ENCODE measurements at places on chromosomes 13 and 19.
A peak's percentile ranks its signal among the peaks of the same experiment; 100 is the strongest.

- DNase-seq = no peak
Observed at GRCh38 chr19:39546599-39546998, 6.6 kb upstream of the EID2 start.

GRCh38 chr13:45936621-45937020 lies 85.1 kb upstream of the SIAH3 start:
- no peak for DNase-seq

DNA sequence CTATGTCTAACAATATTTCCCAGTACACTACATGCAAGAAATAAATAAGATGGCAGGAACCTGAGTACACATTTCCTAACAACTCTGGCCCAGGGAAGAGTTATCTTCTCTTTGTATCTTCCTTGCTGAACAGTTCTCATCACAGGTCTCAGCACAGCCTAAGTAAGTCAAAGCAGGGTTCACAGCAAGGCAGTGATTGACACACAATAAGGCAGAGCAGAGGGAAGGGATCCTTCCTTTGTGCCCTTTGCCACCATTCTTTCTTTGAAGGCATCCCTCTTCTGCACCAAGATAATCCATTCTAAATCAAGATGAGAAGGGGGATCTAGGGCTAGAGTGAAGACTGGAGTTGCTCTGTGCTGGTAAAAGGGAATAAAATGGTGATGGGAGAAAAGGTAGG lies 73.4 kb upstream of the TRPC4 start:
- no peak for DNase-seq

DNA sequence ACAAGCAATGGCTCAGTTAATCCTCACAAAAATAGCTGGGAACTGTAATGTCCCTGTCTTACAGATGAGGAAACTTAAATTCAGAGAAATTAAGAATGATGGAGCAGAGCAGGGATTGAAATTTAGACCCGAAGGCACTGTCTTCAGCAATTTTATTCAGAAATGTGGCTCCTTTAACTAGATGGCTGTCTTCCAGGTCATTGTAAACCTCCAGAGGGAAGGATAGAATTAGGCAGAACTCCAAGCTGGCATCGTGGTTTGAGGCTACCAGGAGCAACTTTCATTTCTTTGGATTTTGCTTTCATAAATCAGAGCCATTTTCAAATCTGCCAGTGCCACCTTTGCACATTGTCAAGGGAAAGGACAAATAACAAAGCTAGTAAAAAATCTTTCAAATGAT lies 339.0 kb downstream of the DCT start:
- no peak for DNase-seq

- DNase-seq = no peak
Observed at GRCh38 chr19:35693835-35694599, 10.3 kb upstream of the ZBTB32 start.

- no peak for DNase-seq
Observed at GRCh38 chr13:74450525-74450845, 316.3 kb upstream of the KLF12 start.

- no peak for DNase-seq
Observed at GRCh38 chr19:3013263-3013725, 15.8 kb downstream of the TLE2 start.

DNA sequence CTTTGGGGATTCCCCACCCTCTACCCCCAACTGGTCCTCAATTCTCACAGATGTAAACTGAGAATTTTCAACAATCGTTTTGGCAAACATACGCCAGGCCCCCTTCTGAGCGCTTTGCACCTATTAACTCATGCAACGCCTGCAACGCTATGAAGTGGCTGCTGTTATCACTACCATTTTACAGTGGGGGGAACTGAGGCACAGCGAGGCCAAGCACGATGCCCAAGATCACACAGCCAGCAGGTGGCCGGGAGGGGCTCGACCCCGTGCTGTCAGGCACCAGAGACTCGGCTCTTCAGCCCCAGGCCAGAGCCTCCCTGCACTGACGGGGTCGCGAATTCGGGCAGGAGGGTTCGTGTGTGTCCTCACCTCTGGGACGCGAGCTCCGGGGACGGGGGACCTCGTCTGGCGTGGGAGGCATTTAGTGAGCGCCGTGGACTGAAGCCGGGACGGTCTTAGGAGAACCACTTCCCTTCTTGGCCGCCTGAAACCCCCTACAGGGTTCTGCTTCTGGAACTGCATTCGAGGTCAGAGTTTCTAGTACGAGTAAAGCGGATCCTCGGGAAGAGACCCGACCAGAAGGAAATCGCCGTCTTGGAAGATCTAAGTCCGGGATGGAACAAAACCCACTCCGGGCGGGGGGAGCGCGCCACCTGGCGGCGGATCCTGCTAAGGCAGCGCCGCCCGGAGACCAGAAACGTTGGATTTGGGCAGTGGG lies 21.0 kb downstream of the ZNF114 start:
- DNase-seq = no peak

- no peak for DNase-seq
Observed at GRCh38 chr19:37864501-37864900, 41.9 kb downstream of the WDR87 start.

GRCh38 chr19:15292847-15293582 lies 39.3 kb downstream of the BRD4 start:
- no peak for DNase-seq

DNA sequence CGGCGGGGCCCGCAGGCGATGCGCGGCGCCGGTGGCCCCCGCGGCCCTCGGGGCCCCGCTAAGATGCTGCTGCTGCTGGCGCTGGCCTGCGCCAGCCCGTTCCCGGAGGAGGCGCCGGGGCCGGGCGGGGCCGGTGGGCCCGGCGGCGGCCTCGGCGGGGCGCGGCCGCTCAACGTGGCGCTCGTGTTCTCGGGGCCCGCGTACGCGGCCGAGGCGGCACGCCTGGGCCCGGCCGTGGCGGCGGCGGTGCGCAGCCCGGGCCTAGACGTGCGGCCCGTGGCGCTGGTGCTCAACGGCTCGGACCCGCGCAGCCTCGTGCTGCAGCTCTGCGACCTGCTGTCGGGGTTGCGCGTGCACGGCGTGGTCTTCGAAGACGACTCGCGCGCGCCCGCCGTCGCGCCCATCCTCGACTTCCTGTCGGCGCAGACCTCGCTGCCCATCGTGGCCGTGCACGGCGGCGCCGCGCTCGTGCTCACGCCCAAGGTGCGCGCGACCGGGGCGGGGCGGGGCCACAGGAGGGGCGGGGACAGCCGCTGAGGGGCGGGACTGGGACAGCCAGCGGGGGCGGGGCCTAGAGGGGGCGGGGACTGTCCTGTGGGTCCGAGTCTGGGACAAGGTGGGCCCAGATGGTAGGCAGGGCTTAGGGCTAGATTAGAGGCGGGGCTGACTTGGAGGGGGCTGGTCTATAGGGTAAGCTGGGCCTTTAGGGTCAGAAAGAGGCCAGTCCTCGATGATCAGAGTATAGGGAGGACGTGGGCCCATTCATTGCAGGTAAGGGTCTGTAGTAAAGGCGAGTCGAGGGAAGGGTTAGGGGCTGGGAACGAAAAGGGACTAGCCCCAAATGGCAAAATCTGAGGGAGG lies 5.1 kb downstream of the GRIN2D start:
- DNase-seq = no peak

DNA sequence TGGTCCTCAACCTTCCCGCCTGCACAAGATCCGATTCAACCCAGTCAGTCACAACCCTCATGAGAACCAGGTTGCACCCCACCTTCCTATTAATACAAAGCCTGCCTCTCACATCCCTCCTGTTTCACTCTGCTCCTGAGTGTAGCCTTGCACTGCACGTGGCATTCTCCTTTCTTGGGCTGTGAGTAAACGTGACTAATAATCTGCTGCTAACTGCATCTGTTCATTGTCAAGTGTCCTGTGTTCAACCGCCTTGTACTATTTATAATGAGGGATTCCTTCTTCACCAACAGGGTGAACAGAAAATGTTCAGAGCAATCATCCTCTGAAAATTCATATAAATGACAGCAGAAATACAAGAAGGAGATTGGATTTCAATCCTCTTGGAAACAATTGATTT lies 1608.2 kb downstream of the SLITRK5 start:
- DNase-seq = no peak

DNA sequence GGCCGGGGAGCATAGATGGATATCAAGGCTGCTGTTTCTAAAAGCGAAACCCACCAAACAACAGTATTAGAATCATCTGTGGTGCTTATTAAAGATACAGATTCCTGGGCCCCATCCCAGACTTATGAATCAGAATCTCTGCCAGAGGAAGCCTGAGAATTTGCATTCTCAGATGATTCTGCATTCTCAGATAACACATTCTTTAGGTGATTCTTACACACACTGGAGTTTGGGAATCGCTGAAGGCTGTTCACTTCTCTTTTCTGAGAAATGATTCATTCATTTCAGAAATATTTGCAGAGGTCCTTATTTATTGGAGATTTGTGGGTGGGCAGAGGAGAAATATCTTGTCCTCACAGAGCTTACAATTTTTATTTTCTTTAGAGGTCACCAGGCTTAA lies 24.4 kb downstream of the ALOX5AP start:
- no peak for DNase-seq

GRCh38 chr13:86080340-86080995 lies 281.2 kb upstream of the SLITRK6 start:
- no peak for DNase-seq

GRCh38 chr13:94395860-94396259 lies 83.6 kb downstream of the DCT start:
- DNase-seq = no peak

- no peak for DNase-seq
Observed at GRCh38 chr13:113605866-113606438, 21.4 kb downstream of the TFDP1 start.

- peak; percentile 32 for DNase-seq
Observed at GRCh38 chr13:74026753-74027152, 107.5 kb downstream of the KLF12 start.

GRCh38 chr19:31175564-31176348 lies 173.5 kb downstream of the TSHZ3 start:
- no peak for DNase-seq

DNA sequence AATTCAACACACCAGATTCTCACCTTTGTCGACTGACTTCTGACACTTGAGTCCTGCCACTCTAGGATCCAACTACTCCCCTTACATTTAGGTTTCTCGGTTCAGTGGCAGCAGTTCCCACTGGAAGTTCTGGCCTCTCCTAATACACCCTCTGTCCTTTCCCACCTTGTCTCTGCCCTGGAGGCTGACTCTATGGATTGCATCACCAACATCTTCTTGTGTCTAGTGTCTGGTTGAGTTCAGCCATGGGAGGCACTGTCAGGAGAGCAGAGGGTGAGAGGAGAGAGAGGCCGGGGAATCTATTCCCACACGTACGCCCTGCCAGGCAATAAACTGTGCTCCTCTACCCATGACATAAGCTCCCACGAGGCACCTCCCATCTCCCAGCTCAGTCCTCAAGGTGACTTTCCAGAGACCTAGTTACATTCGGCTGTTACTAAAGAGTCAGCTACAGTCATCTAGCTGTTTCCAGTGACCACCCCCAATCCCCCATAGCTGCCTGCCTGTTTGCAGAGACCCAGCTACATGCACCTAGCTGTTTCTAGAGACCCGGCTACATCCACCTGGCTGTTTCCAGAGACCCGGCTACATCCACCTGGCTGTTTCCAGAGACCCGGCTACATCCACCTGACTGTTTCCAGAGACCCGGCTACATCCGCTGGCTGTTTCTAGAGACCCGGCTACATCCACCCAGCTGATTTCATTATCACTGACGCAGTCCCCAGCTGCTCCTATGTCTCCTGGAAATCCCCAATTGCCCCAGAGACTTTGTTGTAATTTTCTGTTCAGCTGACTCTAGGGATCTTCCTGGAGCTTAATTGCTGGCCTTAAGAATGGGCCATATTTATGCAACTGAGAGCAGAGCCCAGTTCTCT lies 8.1 kb upstream of the LILRB4 start:
- no peak for DNase-seq

GRCh38 chr13:21461131-21461530 lies 2.0 kb upstream of the ZDHHC20 start:
- no peak for DNase-seq

DNA sequence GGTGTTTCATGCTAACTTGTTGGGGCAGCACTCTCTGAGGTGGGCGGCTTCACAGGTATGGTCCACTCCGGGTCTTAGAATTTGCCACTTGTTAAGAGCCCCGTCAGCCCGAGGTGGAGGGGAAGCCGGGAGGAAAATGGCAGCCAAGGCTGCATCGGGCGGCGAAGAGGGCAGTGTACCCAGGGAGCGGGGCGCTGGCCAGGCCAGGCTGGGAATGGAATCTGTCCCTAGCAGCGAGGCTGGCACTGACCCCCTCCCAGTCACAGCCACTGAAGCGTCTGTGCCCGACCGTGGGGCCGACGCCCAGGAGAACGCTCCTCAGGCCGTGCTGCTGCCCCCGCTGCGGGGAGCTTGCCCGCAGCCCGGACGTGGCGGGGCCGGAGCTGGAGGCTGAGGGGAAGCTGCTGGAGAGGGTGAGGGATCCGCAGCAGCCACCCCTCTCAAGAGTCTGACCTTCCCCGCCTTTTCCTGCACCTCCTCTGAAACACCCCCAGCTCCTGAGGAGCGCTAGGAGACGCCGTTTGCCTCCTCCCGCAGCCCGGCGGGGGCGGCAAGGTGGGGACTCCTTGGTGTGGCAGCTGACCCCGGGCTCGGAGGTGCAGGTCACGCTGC lies 313.8 kb upstream of the SPRY2 start:
- no peak for DNase-seq

- no peak for DNase-seq
Observed at GRCh38 chr13:110337247-110337646, 30.2 kb downstream of the COL4A2 start.

DNA sequence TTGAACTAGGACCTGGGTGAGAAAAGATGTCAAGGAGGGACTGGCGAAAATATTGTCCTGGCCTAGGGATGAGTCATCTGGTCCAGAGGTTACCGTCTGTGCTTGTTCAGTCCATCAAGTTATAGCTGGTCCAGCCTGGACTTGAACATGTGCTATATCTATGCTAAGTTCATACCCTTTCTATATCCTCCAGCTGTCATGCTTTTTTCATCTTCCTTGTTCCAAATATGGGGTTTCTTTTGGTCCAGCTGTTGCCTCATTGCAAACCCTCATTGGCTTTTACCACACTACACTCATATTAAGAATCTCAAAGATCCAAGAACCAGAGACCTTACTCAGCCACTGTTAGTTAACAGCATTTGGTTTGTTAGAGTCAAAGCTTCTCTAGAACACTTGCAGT lies 19.1 kb upstream of the KLF12 start:
- no peak for DNase-seq

DNA sequence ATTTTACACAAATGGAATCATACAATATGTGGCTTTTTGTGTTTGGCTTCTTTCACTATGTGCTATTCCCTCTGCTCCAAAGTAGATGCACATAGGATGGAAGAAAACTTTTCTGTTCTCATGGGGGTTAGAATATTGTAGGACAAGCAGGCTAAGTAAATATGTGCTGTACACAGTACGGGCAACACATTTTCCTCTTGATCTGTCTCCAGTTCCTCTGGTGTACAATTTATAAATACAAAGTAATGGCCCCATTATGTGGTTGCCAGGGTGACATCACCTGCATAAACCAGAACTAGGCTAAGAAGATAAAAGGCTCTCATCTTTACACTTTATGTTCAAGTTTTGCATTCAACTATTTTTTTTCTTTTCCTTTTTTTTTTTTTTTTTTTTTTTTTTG lies 41.0 kb upstream of the SOX21 start:
- no peak for DNase-seq

- DNase-seq = no peak
Observed at GRCh38 chr13:20148501-20149183, 12.2 kb downstream of the GJA3 start.

Data from kidney epithelial cell (primary cell).